NCI-H69 (cell line): ENCODE measurements at places on chromosomes 2 and 18.

- no peak for DNase-seq
Measured at GRCh38 chr2:150100336-150100735, 387.1 kb downstream of the RND3 start.

DNA sequence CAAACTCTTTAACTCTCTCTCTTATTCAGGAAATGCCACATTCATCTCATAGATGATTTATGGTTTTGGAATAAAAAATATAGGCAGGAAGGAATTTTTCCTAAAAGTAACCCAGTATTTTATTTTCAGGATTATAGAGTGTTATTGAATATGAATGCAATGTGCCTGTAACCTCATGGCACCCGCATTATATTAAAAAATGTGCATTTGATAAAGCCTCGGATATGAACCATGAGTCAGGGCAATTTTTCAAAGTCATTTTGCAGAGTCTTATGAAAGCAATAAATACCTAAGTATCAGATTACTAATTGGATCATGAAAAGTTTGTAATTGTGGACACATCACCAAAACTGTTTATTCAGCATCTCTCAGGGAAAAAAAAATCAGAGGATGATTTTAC is 573.8 kb downstream of the TSN start:
- DNase-seq = no peak

GRCh38 chr2:200862532-200863000 is 1.9 kb downstream of the CLK1 start:
- DNase-seq = peak; percentile 39

- no peak for DNase-seq
Measured at GRCh38 chr18:77308216-77308615, 58.6 kb downstream of the GALR1 start.

DNA sequence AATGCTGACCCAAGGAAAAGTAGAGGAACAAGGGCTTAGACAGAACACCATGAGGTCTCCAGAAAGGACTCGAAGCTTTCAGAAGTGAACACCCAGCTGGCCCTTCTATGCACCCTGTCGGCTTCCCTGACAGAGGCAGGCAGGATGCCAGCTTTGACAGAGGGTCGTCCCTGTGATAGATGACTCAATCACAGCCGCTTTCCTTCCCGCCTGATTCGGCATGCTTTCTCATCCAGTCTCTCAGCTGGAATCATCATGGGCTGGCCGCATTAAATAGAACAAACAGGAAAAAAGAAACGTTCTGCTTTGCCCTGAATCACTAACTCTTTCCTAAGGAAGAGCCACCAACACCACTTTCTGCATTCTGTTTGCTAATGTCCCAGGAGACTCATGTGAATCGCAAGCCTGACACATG is 140.3 kb upstream of the RAB12 start:
- DNase-seq = peak; percentile 57

GRCh38 chr2:144424559-144425240 is 95.2 kb downstream of the ZEB2 start:
- DNase-seq = no peak

DNA sequence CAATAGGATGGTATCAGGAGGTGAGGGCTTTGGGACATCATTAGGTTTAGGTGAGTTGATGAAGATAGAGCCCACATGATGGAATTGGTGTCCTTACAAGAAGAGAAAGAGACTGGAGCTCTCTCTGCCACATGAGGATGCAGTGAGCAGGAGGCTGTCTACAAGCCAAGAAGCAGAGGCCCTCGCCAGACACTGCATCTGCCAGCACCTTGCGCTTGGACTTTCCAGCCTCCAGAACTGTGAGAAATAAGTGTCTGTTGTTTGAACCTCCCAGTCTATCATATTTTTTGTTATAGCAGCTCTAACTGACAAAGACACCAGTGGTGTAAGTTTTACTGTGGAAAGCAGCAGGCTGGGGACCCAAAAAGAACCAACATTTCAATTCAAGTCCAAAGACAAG is 571.1 kb upstream of the ID2 start:
- no peak for DNase-seq

GRCh38 chr2:137964066-137964858 is at the start of gene HNMT:
HNMT (plus strand) TSS chr2:137964473; CDS start chr2:137964492, 19 bp downstream.
- DNase-seq = peak; percentile 65

DNA sequence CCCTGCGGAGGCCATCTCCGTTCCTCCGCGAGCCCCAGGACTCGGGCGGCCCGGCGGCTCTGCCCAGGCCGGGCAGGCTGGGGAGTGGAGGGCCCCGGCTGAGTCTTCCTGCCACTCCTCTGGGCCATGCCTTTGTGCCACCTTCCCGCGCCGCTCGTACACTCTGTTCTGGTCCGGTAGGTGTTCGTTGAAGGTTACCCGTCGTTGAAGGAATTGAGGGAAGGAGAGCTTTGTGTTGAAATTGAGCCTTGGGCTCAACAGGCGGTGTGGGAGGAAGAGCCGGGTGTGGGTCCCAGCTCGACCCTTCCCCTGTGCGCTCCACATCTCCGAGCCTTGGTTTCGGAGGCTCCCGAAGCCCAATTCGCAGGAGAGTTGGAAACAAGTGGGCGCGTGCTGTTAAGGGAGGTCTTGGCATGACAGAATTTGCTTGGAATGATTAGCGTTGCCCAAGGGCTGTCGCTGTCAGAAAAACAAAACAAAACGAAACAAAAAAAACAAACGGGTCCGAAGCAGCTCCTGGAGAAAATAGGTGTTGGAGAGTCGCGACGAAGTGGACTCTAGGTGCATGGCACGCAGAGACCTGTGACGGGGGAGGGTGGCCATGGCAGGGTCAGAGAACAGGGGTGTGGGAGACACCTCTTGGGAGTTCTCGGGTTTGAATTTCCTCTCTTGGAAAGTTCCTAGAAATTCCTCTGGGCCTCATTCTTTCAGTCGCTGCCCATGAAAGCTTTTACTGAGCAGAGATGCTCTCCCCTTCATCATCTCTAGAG is 1.2 kb upstream of the MZT2A start:
- DNase-seq = peak; percentile 50

- no peak for DNase-seq
Measured at GRCh38 chr2:223071139-223071538, 19.1 kb downstream of the KCNE4 start.

DNA sequence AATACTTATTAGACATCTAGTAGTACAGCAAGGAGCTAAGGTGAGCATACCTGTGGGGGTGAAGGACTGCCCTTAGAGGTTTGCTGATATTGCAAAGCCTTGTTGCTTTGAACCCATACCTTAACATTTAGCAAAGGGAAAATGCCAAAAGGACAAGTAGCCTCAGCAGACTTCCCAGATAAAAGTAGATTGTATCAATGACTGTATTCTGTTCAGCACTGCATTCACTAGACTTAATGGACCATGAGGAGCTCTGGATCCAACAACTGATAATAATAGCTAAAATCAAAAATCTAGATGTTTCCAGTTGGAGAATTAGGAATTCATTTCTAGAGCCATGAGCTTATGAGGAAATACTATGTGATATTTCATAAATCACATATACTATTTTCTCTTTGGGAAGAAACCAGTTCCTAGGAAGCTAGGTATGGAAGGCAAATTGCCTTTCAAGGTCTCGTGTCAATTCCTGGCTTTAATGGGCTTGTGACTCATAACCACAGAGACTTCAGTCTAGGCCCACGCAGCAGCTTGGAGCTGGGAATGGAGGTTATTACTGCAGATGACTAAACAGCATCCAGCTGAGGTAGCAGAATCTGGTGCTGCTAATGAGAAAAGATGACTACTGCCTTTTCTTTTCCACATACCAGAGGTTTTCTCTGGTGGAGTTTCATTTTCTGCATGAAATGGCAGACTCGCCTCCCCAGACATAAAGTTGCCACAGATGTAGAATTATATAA is 191.2 kb upstream of the NABP1 start:
- DNase-seq = no peak

- no peak for DNase-seq
Measured at GRCh38 chr18:23442958-23443357, 10.1 kb upstream of the RIOK3 start.

DNA sequence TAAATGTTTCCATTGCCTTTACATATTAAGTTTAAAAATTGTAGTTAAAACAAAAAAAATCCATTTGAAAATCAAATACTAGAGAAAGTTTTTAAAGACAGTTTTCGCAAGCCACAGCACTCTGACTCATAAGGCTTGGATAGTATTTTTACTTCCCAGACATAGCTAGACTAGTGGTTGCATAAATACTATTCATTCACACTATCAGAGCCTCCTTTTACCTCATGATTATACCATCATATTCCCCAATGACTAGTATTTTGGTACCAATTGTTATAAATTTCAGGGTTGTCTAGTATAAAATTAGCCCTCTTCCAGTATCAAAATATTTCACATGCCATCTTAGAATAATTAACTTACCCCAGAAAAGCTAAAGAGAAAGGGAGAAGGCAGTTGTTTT is 393.5 kb downstream of the ERBB4 start:
- no peak for DNase-seq

GRCh38 chr18:49572611-49573345 is 10.9 kb downstream of the LIPG start:
- no peak for DNase-seq

DNA sequence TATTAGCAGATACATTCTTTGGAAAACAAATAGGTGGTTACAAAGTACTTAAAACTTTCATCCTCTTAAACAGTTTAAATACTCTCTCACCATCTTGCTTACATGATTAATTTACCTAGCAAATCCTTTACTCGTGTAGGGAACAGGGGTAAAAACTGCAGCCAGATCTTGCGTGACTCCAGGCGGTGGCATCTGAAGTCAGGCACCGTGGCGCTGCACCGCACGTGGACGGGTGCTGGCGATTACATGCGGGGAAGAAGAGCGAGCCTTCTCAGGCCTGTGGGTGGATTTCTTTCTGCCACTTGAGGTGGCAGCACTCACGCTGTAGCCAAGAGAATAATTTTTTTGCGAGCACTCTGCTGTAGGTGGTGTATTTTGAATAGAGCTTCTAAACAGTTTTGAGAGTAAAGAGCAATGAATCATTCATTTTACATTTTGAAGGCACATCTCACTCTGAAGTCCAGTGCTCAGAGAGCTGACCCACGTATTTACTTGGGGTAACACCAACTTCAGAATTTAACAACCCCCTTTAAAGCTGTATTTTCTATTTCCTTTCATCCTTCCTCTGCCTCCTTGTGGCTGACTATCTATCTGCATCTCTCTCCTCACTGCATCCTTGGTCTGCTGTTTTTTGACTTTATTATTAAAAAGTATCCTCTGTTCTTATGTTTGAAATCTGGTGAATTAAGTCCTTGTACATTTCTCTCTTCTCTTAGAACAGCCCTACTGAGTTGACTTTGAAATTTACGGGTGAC is 68.9 kb downstream of the EPAS1 start:
- DNase-seq = no peak

- DNase-seq = no peak
Measured at GRCh38 chr2:26246818-26247217, 2.1 kb downstream of the HADHB start.

GRCh38 chr2:242030858-242031257 is 161.3 kb downstream of the RTP5 start:
- DNase-seq = no peak

DNA sequence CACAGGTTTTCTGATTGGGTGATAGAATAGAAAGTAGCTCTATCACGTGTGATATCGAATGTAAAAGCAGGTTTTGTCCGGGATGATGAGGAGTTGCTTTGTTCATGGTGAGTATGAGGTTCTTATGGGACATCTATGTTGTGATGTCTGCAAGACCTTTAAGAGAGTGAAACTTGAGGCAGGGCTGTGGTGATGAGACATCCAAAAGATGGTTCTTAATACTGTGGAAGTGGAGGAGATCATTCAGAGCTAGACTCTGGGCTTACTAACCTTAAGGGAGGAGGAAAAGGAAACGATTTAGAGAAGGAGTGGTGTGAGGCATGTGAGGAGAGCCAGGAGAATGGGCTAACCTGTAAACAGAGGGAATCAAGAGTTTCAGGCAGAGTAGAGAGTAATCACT is 92.0 kb downstream of the WDR7 start:
- no peak for DNase-seq

GRCh38 chr2:134453476-134453875 is 199.6 kb downstream of the MGAT5 start:
- no peak for DNase-seq

- DNase-seq = no peak
Measured at GRCh38 chr2:197908990-197909776, 104.8 kb downstream of the PLCL1 start.

- DNase-seq = no peak
Measured at GRCh38 chr2:109447776-109448175, 166.0 kb downstream of the SEPTIN10 start.

DNA sequence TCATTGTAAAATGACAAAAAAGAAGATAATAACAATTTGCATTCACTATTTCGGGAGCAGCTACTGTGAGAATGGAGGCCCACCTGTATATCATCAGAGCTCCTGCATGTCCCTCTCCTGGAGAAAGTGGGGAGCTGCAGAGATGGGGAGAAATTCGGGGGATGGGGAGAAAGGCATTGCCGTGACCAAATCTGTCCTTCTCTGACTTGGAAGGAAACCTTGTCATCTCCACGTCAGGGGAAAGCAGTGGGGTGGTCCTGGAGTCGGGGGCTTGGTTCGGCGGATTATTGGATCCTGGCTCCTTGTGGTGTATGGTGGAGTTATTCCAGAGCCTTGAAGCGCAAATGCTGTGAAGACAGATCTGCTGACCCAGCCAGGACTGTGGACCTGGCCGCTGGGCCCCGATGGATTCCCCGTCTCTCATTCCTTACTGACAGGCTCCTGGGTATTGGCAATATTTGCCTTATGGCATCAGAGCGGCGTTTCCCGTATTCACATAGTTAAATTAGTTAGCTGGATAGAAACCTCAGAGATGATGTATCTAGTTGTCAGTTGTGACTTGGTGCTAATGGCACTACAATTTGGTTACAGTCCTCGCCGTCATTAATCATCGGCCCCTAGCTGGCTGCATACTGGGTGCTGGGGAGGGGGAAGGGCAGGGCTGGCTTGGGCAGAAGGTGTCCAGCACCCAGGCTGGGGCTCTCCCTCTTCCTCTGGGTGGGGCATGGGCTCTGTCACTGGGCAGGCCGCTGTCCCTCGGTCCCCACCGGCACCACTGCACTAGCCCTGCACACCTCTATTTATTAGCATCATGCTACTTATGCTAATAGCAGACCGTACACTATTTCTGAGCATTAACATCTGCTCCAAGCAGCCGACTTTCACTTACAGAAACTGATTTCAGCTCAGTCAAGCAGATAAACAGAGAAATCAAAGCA is 31.7 kb downstream of the CELF4 start:
- DNase-seq = no peak

DNA sequence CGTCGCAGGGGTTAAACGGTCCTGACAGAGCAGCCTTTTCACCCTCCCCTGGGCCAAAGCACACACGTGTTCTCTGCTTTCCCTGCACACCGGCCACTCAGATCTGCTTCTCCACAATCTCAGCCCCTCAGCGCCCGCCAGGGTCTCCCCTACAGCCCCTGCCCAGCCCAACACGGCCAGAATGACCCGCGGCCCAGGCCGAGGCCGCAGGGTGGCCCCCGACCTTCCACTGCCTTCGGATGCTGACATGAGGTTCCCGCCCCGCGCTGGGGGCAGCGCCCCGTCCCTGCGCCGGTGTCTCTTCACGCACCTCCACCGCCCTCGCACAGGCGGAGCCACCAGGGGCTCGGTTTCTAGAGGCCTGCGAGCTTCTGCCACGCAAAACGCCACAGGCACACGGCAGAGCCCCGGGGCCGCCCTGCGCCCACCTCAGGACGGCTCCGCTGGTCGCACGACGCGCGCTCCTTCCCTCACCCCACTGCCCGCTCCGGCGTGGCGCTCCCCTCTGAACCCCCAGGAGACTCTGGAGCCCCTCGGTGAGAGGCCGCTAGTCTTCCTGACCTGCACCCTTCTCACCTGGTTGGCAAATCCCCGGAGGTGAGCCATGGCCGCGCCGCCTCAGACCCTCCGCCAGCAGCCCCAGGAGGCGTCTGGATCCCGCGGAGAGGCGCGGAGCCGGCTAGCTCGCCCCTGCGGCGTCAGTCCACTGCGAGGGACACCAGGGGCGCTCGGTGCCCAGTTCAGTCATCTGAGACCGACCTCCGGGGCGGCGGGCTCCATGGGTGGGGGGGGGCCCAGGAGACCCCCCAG is 749 bp downstream of the STK25 start:
- peak; percentile 75 for DNase-seq
